ENCODE measurements at places on chromosomes 11 and 22. TPM values are rescaled to one million over a fixed set of nuclear protein-coding genes. Genes with fewer than 3 reads are reported as not detected.

- no peak for DNase-seq
- no peak overlapping the region for H3K4me3 ChIP-seq
- no peaks in the 10 kb centered on the region for H3K36me3 ChIP-seq
- H3K27me3 ChIP-seq = peaks cover 5% of the 10 kb centered on the region
- H3K4me1 ChIP-seq = no peaks in the 10 kb centered on the region
Measured at GRCh38 chr11:13105237-13105844, 96.2 kb downstream of the RASSF10 start.

IL10RA gene
- 86.6 TPM for total RNA-seq

GRCh38 chr11:102473543-102473942 is 21.0 kb upstream of the TMEM123 start:
- no peaks in the 10 kb centered on the region for H3K36me3 ChIP-seq
- H3K27me3 ChIP-seq = no peaks in the 10 kb centered on the region

GRCh38 chr22:43642319-43643206 is 169.5 kb downstream of the EFCAB6 start:
- no peak overlapping the region for H3K27ac ChIP-seq
- H3K36me3 ChIP-seq = peaks cover 1% of the 10 kb centered on the region
- H3K27me3 ChIP-seq = peaks cover 2% of the 10 kb centered on the region
- H3K4me3 ChIP-seq = no peak overlapping the region

- no peak overlapping the region for H3K4me3 ChIP-seq
- H3K27me3 ChIP-seq = no peaks in the 10 kb centered on the region
- no peaks in the 10 kb centered on the region for H3K36me3 ChIP-seq
- H3K27ac ChIP-seq = no peak overlapping the region
Measured at GRCh38 chr22:25903294-25903693, 161.3 kb downstream of the MYO18B start.

DNA sequence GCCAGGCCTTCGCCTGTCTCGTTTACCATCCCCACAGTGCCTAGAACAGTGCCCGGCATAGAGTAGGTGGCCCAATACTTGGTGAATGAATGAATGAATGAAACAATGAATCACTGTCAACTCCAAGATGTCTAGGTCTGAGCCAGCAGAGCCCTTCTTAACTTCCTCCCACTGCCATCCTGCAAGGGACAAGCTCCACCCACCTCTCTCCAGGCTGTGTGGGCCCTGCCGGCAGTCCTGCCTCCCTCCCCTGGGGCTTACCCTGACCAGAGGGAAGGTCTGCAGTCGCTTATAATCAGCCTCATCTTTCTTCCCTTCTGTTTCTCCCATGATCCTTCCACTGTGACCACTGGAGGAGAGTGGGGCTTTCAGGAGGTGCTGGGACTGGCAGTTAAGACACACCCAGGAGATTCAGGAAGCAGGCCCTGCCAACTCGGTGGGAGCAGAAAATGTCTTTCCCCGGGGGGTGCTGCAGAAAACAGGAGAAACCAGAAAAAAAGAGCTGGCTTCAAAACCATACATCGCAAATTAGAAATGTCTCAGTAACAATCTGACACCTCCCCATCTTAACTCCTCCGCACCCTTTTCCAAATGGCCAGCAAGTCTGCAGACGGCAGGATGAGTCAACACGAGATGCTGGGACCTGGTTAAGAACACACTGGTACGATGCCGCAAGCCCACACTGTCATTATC is 11.4 kb downstream of the DNAL4 start:
- no peak for DNase-seq
- no peaks in the 10 kb centered on the region for H3K27me3 ChIP-seq
- no peak overlapping the region for H3K27ac ChIP-seq
- H3K36me3 ChIP-seq = no peaks in the 10 kb centered on the region
- H3K4me1 ChIP-seq = peaks cover 4% of the 10 kb centered on the region
- no peak overlapping the region for H3K4me3 ChIP-seq

USH1C gene
- total RNA-seq = not detected

- H3K27ac ChIP-seq = peak overlapping the region; percentile 70
- H3K4me1 ChIP-seq = peaks cover 16% of the 10 kb centered on the region
- DNase-seq = peak; percentile 80
- no peaks in the 10 kb centered on the region for H3K36me3 ChIP-seq
- H3K27me3 ChIP-seq = peaks cover 41% of the 10 kb centered on the region
- H3K4me3 ChIP-seq = peak overlapping the region; percentile 44
Measured at GRCh38 chr11:57474017-57474802, 13.9 kb downstream of the RTN4RL2 start.

CCDC15 gene
- total RNA-seq = 4.1 TPM

GRCh38 chr11:57800444-57801182 is 39.0 kb downstream of the CTNND1 start:
- DNase-seq = peak; percentile 80
- peak overlapping the region; percentile 32 for H3K4me3 ChIP-seq
- no peaks in the 10 kb centered on the region for H3K27me3 ChIP-seq
- H3K27ac ChIP-seq = peak overlapping the region; percentile 23
- H3K36me3 ChIP-seq = peaks cover 27% of the 10 kb centered on the region

EHBP1L1 gene
- total RNA-seq = 173 TPM

IGLL5 gene
- not detected for total RNA-seq

SYT12 gene
- not detected for total RNA-seq

- no peak overlapping the region for H3K4me3 ChIP-seq
- peaks cover 74% of the 10 kb centered on the region for H3K36me3 ChIP-seq
- no peaks in the 10 kb centered on the region for H3K27me3 ChIP-seq
- H3K27ac ChIP-seq = peak overlapping the region; percentile 84
- DNase-seq = no peak
Measured at GRCh38 chr11:16749666-16750065, 11.2 kb downstream of the C11orf58 start.

TCIRG1 gene
- total RNA-seq = 149 TPM

FUT4 gene
- total RNA-seq = 8.3 TPM

All from activated CD4-positive, alpha-beta T cell treated with anti-CD3 and anti-CD28 coated beads, Interleukin-2, amount 10 ng/mL, durations not matched to agents 24 days and 14 days (primary cell).